IPS DF 6.9 (cell line): ENCODE measurements at places on chromosomes 4 and X.

- no peaks in the 10 kb centered on the region for H3K27me3 ChIP-seq
- DNase-seq: no peak
- no peaks in the 10 kb centered on the region for H3K4me1 ChIP-seq
- no peaks in the 10 kb centered on the region for H3K36me3 ChIP-seq
- H3K4me3 ChIP-seq: no peak overlapping the region
- H3K27ac ChIP-seq: no peak overlapping the region
These were observed 123.1 kb upstream of the SLC34A2 start for GRCh38 chr4:25532591-25532990.

GRCh38 chr4:149885896-149886295 is 70.3 kb upstream of the IQCM start:
- DNase-seq: no peak
- H3K36me3 ChIP-seq: no peaks in the 10 kb centered on the region
- no peak overlapping the region for H3K27ac ChIP-seq
- H3K27me3 ChIP-seq: no peaks in the 10 kb centered on the region

DNA sequence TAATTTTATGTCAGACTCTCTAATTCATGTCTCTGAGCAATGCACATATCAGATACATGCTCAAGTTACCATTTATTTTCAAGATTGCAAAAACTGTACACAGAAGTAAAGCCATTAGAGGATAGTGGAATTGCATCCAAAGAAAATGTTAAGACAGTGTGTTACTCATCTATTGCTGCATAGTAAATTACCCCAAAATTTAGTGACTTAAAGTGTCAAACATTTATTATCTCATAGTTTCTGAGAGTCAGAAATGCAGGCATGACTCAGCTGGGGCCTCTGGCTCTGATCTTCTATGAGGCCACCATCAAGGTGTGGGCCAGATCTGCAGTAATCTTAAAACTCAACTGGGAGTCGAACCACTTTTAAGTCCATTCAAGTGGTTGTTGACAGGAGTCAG is 275.2 kb downstream of the QDPR start:
- no peak overlapping the region for H3K27ac ChIP-seq
- no peaks in the 10 kb centered on the region for H3K27me3 ChIP-seq
- no peaks in the 10 kb centered on the region for H3K36me3 ChIP-seq
- DNase-seq: no peak

DNA sequence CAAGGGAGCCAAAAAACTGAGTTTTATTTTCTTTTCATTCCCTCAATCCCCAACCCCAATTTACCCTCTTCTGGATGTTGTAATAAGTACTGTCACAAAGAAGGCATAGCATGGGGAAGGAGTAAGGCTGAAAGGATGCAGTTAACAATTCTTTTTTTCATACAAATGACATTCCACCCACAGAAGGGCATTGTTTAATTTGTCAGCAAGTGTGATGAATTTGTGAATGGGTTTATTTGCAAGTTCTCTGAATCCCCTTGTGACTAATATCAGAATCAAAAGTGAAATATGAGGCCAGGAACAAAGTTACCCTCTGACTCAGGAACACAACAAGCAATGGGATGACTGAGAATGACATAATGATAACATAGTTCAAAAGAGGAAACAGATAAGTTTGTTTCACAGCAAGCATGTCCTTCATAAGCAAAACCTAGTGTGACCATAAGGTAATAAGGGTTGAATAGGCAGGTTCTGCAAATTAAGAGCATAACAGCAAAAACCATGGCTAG is 2.1 kb downstream of the GEMIN8 start:
- no peak overlapping the region for H3K4me3 ChIP-seq
- no peaks in the 10 kb centered on the region for H3K27me3 ChIP-seq
- no peak overlapping the region for H3K27ac ChIP-seq
- no peak for DNase-seq
- no peaks in the 10 kb centered on the region for H3K36me3 ChIP-seq

GRCh38 chr4:159495515-159496236 is 392.8 kb downstream of the RAPGEF2 start:
- H3K4me3 ChIP-seq: no peak overlapping the region
- DNase-seq: no peak
- no peaks in the 10 kb centered on the region for H3K27me3 ChIP-seq

DNA sequence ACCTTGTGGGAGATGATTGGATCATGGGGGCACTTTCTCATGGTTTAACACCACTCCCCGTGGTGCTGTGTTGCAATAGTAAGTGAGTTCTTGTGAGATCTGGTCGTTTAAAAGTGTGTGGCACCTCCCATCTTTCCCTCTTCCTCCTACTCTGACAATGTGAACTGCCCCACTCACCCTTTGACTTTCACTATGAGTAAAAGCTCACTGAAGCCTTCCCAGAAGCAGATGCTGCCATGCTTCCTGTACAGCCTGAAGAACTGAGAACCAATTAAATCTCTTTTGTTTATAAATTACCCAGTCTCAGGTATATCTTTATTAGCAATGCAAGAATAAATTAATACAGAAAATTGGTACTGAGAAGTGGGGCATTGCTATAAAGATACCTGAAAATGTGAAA is 509.6 kb upstream of the CT83 start:
- DNase-seq: no peak
- H3K36me3 ChIP-seq: no peaks in the 10 kb centered on the region
- no peak overlapping the region for H3K27ac ChIP-seq
- H3K4me3 ChIP-seq: no peak overlapping the region

GRCh38 chr4:176432811-176433540 is 113.2 kb downstream of the SPCS3 start:
- H3K4me3 ChIP-seq: no peak overlapping the region
- no peaks in the 10 kb centered on the region for H3K36me3 ChIP-seq
- no peaks in the 10 kb centered on the region for H3K4me1 ChIP-seq
- no peaks in the 10 kb centered on the region for H3K27me3 ChIP-seq

DNA sequence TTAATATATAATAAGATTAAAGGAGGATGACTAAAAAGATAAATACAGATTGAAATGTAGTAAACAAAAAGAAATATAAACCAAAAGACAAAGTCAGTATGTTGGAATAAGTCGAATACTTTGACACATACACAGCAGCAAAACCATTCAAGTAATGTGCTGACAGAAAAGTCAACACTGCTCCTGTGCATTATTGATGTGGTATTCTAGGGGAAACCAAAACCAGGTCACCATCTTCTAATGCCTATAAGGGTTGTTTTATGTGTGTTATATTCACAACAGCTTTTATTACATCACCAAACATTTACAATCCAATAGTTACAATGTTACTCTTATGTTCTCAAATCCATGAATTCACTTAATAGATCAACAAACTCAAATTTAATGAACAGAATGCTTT is 111.8 kb upstream of the DKK2 start:
- H3K27me3 ChIP-seq: no peaks in the 10 kb centered on the region
- peaks cover under 1% of the 10 kb centered on the region; the same call in 1 of the 2 replicates for H3K4me1 ChIP-seq
- DNase-seq: no peak
- H3K27ac ChIP-seq: no peak overlapping the region
- no peak overlapping the region for H3K4me3 ChIP-seq

GRCh38 chr4:17510582-17510981 is 1.3 kb downstream of the QDPR start:
- no peaks in the 10 kb centered on the region; the same call in none of the 2 replicates for H3K27me3 ChIP-seq
- H3K36me3 ChIP-seq: no peaks in the 10 kb centered on the region; the same call in 1 of the 2 replicates
- no peak overlapping the region for H3K27ac ChIP-seq
- DNase-seq: no peak
- H3K4me3 ChIP-seq: no peak overlapping the region

GRCh38 chr4:147050356-147050765 is 104.7 kb upstream of the TTC29 start:
- no peaks in the 10 kb centered on the region for H3K36me3 ChIP-seq
- DNase-seq: no peak
- H3K27ac ChIP-seq: no peak overlapping the region
- no peaks in the 10 kb centered on the region for H3K4me1 ChIP-seq
- no peak overlapping the region for H3K4me3 ChIP-seq

GRCh38 chrX:53317365-53318069 is 36.1 kb upstream of the IQSEC2 start:
- no peak overlapping the region for H3K4me3 ChIP-seq
- H3K27me3 ChIP-seq: peaks cover 2% of the 10 kb centered on the region; the same call in 1 of the 2 replicates
- DNase-seq: no peak
- H3K27ac ChIP-seq: no peak overlapping the region

DNA sequence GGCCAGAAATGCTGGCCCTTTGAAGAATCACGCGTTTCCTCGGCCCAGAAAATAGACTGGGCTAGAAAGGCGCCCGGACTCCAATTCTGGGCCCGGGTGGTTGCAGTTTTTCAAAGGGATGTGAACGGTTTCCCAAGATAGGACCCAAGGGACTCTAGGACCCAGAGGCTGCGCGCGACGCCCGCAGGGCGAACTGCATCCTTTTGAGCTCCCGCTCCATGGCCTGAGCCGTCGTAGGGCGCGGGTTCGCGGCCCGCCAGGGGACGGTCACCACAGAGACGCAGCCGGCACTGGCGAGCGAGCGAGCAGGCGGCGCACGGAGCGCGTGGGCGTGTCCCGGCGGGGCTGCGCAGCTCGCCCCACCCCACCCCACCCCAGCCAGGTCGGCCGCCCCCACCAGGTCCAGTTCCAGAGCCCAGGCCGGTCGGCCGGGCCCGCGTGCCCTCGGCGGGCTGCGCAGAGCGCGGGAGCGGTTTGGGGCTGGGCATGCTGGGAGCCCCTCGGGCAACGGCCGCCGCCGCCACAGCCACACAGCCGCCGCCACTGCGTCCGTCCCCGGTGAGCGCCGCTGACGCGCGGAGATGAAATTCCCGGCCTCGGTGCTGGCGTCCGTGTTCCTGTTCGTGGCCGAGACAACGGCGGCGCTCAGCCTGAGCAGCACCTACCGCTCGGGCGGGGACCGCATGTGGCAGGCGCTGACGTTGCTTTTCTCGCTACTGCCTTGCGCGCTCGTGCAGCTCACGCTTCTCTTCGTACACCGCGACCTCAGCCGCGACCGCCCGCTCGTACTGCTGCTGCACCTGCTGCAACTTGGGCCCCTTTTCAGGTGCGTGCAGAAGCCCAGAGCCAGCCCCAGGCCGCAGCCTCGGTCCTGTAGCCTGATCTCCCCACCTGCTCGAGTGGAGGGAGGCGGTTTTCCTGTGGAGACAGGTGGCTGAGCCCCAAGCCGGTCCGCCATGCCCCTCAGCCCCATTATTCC is at the start of gene XK:
Gene XK, plus strand, starts transcription at position 411 of the 979 bp plus-strand sequence. Its CDS starts 171 bp downstream, at position 582.
- no peaks in the 10 kb centered on the region for H3K4me1 ChIP-seq
- H3K27me3 ChIP-seq: no peaks in the 10 kb centered on the region; the same call in 1 of the 2 replicates
- no peak within 1 kb of the TSS for H3K27ac ChIP-seq
- no peaks in the 10 kb centered on the region for H3K36me3 ChIP-seq
- peak within 1 kb of the TSS; percentile 20; the same call in 1 of the 2 replicates for H3K4me3 ChIP-seq

GRCh38 chrX:100931218-100931924 is 2.7 kb upstream of the XKRX start:
- no peaks in the 10 kb centered on the region for H3K4me1 ChIP-seq
- H3K4me3 ChIP-seq: no peak overlapping the region
- H3K36me3 ChIP-seq: no peaks in the 10 kb centered on the region

- H3K27ac ChIP-seq: no peak overlapping the region
- no peaks in the 10 kb centered on the region for H3K27me3 ChIP-seq
- DNase-seq: no peak
- H3K4me3 ChIP-seq: no peak overlapping the region
These were observed 15.5 kb upstream of the GPR82 start for GRCh38 chrX:41708486-41708885.

DNA sequence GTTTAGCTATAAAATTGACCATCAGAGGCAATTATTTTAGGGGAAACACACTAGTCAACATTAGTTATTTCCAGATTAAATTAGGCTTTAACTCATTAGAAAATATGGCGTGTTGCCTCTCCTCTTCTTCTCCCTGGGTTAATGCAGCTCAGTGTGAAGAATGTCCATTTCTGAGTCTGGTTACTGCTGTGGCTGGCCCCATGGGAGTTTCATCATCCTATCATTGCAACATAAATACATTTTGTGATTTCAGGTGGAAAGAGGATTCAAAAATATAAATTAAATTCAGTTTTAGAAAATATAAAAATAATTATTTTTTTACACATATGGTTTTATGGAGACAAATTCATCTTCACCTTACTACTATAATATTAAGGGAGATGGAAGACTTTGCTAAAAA is 288.5 kb upstream of the ARSJ start:
- H3K4me1 ChIP-seq: no peaks in the 10 kb centered on the region
- H3K4me3 ChIP-seq: no peak overlapping the region
- no peaks in the 10 kb centered on the region for H3K27me3 ChIP-seq
- H3K27ac ChIP-seq: no peak overlapping the region

DNA sequence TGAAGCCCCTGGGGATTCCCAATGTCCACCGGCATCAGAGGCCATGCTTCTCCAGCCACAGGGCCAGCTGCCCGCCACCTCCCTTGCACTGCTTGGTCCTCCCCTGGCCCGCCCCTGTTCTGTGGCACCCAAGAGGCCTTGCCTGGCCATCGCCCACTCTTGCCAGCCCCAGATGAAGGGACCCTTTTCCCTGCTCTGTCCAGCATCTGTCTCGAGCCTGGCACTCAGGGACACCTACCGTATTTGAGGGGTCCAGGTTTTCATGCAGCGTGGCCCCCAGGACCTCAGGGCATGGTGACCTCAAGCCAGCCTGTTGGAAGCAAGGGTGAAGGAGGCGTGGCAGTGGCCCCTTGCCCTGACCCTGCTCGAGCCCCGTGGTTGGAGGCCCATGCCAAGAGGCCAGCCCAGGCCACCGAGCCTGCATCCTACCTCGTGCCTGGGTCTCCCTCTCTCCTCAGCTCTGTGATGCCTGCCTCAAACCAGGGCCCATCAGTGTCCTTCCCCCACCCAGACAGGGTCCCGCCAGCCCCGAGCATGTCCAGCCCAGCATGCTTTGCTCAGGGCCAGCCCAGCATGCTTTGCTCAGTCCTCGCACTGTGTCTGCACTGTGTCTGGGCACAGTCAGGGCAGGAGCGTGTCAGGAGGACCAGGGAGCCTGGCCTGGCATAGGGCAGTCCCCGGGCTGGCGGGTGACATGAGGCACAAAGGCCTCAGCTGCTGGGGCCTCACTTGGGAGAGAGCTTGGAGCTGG is 14.3 kb upstream of the FGFR3 start:
- DNase-seq: no peak
- H3K27me3 ChIP-seq: no peaks in the 10 kb centered on the region
- H3K4me3 ChIP-seq: no peak overlapping the region
- no peaks in the 10 kb centered on the region for H3K36me3 ChIP-seq
- H3K27ac ChIP-seq: no peak overlapping the region

- no peak for DNase-seq
- H3K27me3 ChIP-seq: no peaks in the 10 kb centered on the region
- no peaks in the 10 kb centered on the region for H3K4me1 ChIP-seq
- no peak overlapping the region for H3K27ac ChIP-seq
- H3K36me3 ChIP-seq: no peaks in the 10 kb centered on the region
These were observed 152.6 kb downstream of the MAGEB17 start for GRCh38 chrX:16319929-16320328.
